ENCODE measurements at places on chromosomes 7 and 10.

GRCh38 chr10:4649886-4650508, 176.0 kb upstream of the AKR1E2 start:
- no peak for DNase-seq

- DNase-seq = no peak
Measured at GRCh38 chr10:52313256-52313932, 687 bp upstream of the DKK1 start.

DNA sequence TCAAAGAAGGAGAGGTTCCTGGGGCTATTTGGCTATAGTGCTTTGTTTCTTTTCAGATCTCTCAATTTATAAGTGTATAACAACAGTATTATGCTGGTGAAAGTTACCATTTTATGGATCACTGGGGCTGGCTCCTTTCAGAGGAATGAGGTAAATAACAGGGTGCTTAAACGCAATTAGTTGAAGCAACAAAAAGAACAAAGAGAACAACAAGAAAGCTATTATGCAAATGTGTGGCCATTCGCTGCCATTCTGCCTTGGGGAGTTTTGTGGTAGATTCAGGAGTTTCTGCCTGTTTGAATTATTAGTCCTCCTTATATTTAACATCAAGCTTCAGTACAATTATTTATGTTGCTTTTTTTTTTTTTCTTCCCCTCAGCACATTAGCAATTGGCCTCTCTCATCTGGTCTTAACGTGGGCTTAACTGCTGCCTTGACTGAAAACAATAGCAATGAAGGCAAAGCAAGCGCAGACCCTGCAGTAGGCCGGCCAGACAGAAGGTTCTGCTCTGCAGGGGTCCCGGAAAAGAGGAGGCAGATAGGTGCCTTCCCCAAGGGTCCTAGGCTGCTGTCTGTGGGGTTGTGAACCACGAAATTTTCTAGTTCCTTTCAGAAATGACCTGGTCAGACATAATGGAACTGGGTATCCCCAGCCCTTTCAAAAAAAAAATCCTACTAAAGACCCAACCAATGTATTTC, 339.9 kb upstream of the PODXL start:
- no peak for DNase-seq

GRCh38 chr10:55158633-55159032, 357.6 kb upstream of the PCDH15 start:
- DNase-seq = no peak

GRCh38 chr10:78539247-78539766, 505.6 kb downstream of the RPS24 start:
- DNase-seq = no peak

DNA sequence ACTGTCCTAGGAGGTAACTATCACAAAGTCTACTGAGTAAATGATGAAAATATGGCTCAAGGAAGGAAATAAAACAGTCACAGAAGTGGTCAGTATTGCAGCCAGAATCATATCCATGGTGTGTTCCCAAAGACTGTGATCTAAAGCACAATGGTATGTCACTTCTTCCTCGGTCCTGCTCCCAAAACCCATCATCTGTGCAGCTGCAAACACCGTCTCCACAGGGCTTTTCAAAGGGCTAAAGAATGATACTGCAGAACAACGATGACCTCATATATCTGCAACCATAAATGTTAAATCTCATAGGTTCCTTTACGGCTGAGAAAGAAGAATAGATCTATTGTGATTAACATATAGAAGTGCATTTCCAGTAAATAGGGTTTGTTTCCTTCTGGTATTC, 465.0 kb downstream of the GRID1 start:
- DNase-seq = no peak

DNA sequence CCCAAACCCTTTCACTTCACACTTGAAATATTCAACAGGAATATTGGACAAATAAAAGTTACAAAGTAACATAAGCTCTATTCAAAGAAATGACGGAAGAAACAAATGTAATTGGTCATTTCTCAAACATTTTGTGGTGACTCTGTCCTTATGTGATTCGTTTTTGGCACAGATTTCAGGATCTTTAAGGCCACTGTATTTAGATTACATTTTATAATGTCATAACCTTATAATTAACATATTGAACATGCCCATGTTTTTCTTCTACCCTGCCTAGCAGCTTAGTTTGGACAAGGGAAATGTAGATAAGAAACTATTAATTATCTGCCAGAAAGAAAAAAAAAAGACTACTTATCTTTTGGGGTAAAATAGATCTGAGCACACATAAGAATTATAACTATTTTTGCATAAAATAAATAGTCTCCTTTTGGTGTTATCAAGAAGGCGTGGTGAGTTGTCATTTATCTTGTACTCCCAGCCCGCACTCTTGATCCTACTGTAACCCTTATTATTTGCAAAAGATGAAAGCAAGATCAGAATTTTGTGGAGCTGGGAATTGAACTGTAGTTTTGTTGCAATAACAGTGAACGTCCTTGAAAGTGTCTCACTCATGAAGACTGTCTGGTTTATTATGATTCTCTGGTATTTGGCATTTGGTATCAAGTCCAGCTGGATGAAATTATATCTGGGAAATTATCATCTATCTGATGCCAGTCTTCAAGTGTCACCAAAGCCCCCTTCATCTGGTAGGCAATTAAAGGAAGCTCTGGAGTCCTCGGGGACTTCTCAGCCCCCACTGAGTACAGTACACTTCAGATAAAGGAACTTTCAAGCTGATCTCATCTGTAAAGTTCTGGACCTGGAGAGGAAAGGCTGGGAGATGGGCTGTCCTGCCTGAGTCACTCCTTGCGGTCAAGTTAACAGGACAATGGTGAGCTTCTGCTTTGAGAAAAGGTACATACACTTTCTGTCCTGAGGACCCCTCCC, 175.7 kb upstream of the INHBA start:
- no peak for DNase-seq

GRCh38 chr7:7103343-7104313, 78.7 kb upstream of the C1GALT1 start:
- no peak for DNase-seq

DNA sequence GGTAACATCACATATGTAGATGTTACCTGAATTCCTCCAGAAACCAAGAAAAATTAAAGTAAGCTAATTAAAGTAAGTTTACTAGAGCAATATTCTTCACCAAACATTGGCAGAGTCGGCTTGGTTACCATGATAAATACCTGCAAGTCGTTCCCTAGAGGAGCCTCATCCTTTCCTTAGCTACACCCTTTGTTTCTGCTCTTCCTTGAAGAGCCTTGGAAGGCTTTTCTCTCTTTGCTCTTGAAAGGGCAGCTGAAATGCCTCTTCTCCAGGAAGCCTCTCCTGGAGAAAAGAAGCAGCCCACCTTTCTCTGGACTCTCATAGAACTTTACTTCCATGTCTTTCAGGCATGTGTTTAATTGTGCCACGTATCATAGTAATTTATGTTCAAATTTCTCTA, 34.9 kb upstream of the CALD1 start:
- DNase-seq = no peak

DNA sequence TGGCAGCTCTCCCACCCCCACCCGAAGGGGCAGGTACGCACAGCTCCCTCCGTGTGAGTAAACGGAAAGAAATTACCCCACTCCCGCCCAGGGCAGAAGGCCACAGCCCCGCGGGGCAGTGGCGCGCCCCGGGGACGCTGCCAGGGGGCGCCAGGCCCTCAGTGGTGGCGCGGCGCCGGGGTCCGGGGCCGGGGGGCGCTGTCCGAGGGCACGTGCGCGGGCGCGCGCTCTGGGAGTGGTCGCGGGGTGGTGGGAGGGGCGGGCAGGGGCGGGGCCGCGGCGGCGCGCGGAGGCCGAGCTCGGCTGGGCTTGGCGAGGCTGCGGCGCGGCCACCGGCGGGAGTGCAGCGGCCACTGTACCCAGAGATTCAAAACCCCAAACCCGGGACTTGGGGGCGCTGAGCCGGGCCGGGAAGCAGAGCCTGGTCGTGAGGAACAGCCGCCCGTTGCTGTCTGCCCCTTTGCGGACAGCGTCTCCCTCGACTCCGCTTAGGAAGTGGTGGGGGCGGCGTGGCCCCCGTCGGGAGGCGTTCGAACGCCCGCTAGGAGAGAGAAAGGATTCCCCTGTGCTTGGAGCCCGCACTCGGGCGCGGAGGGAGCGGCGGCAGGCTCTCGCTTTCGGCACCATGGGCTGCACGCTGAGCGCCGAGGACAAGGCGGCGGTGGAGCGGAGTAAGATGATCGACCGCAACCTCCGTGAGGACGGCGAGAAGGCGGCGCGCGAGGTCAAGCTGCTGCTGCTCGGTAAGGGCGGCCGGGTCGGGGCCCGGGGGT, at the start of gene GNAI1:
Gene GNAI1 (plus strand): TSS at position 296 of the 773 bp plus-strand sequence. CDS start 330 bp downstream, at position 626.
- DNase-seq = no peak

GRCh38 chr7:28433699-28434219, 21.4 kb downstream of the CREB5 start:
- DNase-seq = no peak

GRCh38 chr7:155011086-155011485, 8.2 kb upstream of the PAXIP1 start:
- no peak for DNase-seq

GRCh38 chr7:102132209-102132752, 154.4 kb upstream of the SH2B2 start:
- DNase-seq = no peak

GRCh38 chr10:60757420-60757895, 20.8 kb upstream of the CDK1 start:
- DNase-seq = no peak

DNA sequence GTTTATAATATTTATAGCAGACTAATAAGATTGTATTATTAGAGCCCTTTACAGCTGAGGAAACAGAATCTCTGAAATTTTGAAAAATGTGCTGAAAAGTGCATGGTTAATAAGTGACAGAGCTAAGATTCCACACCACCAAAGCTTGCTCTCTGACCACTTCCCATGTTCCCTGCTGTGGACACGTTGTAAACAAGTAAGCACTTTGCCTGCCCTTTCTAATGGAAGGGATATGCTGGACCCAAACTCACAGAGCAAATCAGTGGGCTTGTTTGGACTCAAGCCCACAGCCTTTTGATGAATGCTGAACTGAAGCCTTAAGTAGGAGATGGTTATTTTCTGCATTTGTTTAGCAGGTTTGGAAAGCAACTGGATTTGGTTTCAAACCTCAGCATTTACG, 214.0 kb upstream of the TMEM72 start:
- DNase-seq = no peak

DNA sequence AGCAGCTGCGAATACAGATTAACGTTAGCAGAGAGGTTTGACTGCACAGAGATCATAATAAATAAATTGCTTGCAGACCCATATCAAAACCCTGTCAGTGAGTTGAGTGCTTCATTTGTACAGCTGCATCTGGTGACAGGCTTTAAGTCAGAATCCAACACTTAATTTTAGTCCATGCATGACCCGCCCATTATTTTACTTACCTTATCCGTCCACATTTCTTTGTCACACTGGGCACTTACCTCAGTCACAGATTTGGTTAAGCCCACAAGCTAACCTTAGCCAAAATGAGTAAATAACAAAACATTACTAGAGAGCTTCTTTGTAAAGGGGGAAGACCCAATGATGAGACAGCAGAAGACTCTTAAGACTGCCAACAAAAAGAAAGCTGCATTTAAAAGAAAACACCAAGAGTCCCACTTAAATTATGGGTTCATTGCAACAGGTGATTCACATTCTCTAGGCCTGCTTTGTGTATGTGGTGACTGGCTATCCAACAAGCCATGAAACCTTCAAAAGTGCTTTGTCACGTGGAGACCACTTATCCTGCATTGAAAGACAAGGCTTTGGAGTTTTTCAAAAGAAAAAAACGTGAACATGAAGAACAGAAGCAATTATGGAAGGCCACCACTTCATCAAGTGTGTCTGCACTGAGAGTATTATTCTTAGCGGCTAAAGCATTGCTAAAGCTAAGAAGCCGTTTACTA, 32.2 kb downstream of the PHTF2 start:
- no peak for DNase-seq

DNA sequence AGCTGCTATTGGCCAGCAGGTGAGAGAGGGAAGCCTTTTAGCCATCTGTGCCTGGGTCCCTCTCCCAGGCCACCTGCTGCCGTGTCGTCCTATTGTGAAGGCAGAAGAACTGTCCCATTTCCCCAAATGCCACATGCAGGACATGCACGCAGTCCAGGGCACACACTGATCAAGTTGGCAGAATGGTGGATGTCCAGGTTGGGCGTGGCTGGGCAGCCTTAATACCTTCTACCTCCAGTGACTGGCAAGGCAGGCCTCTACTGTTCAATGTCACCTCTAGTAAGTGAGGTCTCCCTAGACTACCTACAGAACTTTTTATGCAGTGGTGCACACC, 37.6 kb downstream of the ALOX5 start:
- no peak for DNase-seq

- DNase-seq = no peak
Measured at GRCh38 chr10:29609696-29610095, 25.1 kb downstream of the SVIL start.

DNA sequence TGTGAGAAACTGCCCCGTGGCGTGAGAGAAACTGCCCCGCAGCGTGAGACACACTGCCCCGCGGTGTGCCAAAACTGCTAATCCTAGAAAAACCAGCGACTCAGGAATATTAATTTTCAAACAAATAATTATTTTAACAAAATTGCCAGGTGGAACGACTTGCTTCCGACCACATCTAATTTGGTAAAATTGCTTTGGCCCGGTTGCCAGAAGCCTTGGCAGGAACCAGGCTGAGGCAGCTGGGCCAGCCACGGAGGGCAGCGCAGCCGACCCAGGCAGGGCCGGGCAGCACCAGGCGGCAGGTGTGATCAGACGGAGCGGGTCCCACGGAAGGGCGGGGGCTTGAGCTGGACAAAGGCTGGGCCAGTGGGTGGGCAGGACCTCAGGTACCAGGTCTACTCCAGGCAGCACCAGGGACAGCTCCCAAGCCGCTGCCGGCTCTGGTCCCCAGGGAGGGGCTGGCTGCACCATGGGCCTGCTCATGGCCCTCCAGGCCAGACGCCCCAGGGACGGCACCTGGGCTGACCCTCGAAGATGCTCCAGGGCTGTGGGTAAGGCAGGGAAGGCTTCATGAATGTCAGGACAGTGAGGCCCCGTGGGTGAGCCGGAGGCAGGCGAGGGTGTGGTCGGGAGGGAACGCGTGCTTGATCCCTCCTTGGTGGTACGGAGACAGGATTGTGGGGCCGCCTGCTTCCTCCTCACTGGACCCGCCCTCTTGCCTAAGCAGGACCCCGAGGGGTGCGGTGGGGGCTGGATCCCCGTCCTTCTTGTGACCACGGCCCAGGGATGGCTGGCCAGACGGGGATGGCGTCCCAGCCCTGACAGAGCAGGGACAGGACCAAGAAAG, 7.7 kb upstream of the ADGRA1 start:
- DNase-seq = no peak
